ENCODE measurements at places on chromosomes 7 and 10. TPM values are rescaled to one million over a fixed set of nuclear protein-coding genes. Genes with fewer than 3 reads are reported as not detected.

The INA gene
- polyA plus RNA-seq, result 8.8 TPM

The ENO4 gene
- 0.06 TPM for polyA plus RNA-seq

The BMPR1A gene
- 15.9 TPM for polyA plus RNA-seq

The AEBP1 gene
- polyA plus RNA-seq, result 5.7 TPM
